Nephron progenitor cell (in vitro differentiated cells): ENCODE measurements at places on chromosomes 7 and 10.

DNA sequence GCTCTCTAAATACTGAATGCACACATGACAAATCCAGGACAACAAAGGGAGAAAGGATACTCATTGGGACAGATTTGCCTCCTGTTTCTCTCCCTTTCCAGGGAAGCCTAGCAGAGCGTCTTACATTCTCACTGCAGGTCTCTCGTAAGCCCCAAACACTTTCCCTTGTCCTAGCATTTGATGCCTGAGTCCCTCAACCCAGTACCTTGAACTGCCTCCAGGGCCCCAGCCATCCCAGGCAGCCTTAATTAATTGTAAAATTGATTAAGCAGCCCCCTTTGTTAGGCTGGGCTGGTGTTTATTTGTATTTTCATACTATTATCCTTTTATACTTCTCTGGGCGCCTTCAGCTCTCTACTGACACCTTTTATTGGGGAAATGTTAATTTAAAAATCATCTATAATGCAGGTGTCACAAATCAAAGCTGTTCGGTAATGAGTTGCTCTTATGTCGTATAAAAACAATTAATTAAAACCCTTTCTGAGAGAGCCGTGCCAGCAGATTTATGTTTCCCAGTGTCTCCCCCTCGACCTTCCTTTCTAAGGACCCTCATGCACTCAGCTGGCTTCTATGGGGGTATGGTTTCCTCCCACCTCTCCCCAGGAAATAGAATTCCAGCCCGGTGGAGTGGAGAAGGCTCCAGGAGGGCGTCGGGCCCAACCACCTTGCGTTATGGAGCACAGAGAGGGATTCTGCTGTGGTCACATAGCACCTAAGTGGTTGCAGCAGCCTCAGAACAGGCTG, 243.8 kb downstream of the RPS24 start:
- H3K27me3 ChIP-seq, result peaks cover 12% of the 10 kb centered on the region
- no peak for DNase-seq
- H3K4me1 ChIP-seq, result peaks cover 38% of the 10 kb centered on the region
- no peak overlapping the region for H3K27ac ChIP-seq
- H3K4me3 ChIP-seq, result no peak overlapping the region
- no peaks in the 10 kb centered on the region for H3K36me3 ChIP-seq

GRCh38 chr10:1737222-1738061, at the start of gene ADARB2:
ADARB2 (minus strand) TSS chr10:1737525.
- no peak within 1 kb of the TSS for H3K27ac ChIP-seq
- peaks cover 28% of the 10 kb centered on the region for H3K4me1 ChIP-seq
- peak; percentile 83 for DNase-seq
- peak within 1 kb of the TSS; percentile 83 for H3K4me3 ChIP-seq

GRCh38 chr7:108054537-108054936, 51.6 kb upstream of the LAMB1 start:
- no peak for DNase-seq
- H3K27ac ChIP-seq, result no peak overlapping the region
- H3K36me3 ChIP-seq, result no peaks in the 10 kb centered on the region
- peaks cover 9% of the 10 kb centered on the region for H3K27me3 ChIP-seq
- peaks cover 9% of the 10 kb centered on the region for H3K4me1 ChIP-seq
- no peak overlapping the region for H3K4me3 ChIP-seq

GRCh38 chr7:17063045-17063383, 181.2 kb upstream of the AGR3 start:
- DNase-seq, result no peak
- H3K27ac ChIP-seq, result no peak overlapping the region
- H3K4me1 ChIP-seq, result no peaks in the 10 kb centered on the region
- no peaks in the 10 kb centered on the region for H3K36me3 ChIP-seq
- peaks cover 4% of the 10 kb centered on the region for H3K27me3 ChIP-seq
- no peak overlapping the region for H3K4me3 ChIP-seq

DNA sequence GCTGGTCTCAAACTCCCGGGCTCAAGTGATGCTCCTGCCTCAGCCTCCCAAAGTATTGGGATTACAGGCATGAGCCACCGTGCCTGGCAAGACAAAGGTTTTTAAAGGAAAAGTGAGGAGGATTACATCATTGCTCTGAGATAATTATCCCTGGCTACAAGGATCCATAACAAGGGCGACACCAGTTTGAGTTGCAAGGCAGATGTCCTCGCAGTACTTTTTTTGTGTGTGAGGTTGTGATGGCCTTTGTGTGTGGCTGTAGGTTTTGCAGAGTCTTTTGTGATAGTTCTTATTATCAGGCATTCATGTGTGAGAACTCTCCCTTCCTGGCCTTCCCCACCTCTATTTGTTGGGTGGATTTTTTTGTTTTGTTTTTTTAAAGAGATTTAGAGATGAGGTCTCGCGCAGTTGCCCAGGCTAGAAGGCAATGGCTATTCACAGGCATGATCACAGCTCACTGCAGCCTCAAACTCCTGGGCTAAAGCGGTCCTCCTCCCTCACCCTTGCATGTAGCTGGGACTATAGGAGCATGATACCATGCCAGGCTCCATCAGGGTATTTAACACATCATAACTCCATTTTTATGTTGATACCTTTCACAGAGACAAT, 10.0 kb downstream of the BTBD16 start:
- H3K4me1 ChIP-seq, result peaks cover 5% of the 10 kb centered on the region
- peaks cover 19% of the 10 kb centered on the region for H3K27me3 ChIP-seq
- DNase-seq, result no peak
- H3K27ac ChIP-seq, result no peak overlapping the region

DNA sequence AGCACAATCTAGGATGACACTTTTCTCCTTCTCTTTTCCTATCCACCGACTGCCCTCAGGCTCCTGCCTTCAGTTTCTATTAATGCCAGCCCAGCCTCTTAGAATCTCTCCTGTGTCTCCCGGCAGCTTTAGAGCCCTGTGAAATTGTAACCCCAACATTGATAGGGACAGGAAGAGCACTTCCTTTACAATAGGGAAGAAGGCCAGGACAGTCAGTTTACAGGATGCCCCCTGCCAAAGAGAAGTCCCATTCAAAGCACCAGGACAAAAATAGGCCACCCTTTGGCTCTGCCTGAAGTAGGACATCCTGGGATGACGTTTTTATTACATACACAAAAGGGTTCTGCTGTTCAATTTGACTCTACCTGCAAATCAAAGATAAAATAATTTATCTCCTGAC, 64.7 kb upstream of the ANK3 start:
- no peaks in the 10 kb centered on the region for H3K4me1 ChIP-seq
- H3K27me3 ChIP-seq, result no peaks in the 10 kb centered on the region
- no peak overlapping the region for H3K27ac ChIP-seq
- no peak for DNase-seq
- H3K4me3 ChIP-seq, result no peak overlapping the region

GRCh38 chr7:101933688-101934121, 116.3 kb downstream of the CUX1 start:
- H3K4me1 ChIP-seq, result peaks cover 70% of the 10 kb centered on the region
- peaks cover 6% of the 10 kb centered on the region for H3K27me3 ChIP-seq
- no peak overlapping the region for H3K4me3 ChIP-seq
- H3K27ac ChIP-seq, result no peak overlapping the region

DNA sequence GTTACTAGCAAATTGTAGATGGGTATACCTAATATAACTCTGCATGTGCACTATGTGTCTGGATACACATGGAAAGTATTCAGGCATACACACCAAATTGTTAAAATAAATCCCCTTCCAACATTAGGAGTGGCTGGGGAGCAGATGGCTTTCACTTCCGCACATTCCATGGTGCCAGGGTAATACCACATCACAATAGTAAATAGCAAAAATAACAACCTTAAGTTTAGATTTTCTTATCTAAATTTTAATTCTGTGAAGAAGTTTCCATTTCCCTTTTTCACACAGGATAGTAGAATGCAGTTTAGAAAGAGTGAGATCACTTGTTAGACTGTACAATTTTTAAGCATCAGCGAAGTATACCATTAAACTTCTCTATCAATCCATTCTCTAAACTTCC, 5.8 kb upstream of the ALOX5 start:
- H3K36me3 ChIP-seq, result peaks cover 10% of the 10 kb centered on the region
- peaks cover 5% of the 10 kb centered on the region for H3K4me1 ChIP-seq
- no peak for DNase-seq

DNA sequence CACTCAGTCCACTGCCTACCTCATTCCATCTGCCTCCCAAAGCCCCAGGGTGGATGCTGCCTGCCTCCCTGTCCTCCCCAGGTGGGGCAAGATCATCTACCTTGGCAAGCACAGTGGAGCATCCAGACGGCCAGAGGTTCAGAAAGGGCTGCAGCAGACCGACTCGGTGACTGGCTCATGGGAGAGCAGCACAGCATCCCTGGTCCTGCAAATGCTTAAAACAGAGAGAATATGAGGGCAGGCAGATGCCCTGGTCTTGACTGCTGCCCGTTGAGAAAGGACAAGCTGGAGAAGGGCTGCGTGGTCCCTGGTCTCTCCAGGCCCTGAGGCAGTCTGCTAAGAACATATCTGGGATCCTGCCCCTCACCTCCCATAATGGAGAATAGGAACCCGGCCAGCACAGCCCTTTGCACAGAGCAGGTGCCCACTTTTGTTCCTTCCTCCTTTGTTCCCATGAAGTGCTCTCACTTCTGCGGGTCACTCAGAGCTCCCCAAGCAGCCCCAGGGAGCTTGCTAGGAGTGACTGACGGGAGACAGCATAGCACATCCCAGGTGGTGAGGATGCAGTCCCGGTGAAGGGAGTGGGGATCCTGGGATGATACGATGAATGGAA, 1.4 kb downstream of the HPS1 start:
- peaks cover 10% of the 10 kb centered on the region for H3K27me3 ChIP-seq
- H3K4me3 ChIP-seq, result peak overlapping the region; percentile 84
- DNase-seq, result no peak
- peaks cover 42% of the 10 kb centered on the region for H3K36me3 ChIP-seq
- H3K27ac ChIP-seq, result peak overlapping the region; percentile 49

DNA sequence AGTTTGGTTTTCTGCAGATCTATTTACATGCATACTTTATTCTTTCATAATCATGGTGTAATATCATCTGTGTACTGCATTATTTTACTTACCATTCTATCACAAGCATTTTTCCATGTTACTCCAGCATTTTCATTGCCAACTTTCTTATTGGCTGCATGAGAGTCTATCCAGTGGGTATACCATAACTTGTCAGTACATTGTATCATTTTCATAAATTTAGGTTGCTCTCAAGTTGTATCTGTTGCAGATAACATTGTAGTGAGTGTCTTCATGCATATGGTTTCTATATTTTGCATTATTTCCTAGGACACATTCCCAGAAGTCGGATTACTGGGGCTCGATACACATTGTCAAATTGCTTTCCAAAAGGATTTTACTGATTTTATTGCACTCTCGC, 87.2 kb upstream of the INSYN2A start:
- no peak overlapping the region for H3K4me3 ChIP-seq
- peaks cover 44% of the 10 kb centered on the region for H3K36me3 ChIP-seq
- no peaks in the 10 kb centered on the region for H3K27me3 ChIP-seq
- DNase-seq, result no peak
- H3K4me1 ChIP-seq, result no peaks in the 10 kb centered on the region
- no peak overlapping the region for H3K27ac ChIP-seq

DNA sequence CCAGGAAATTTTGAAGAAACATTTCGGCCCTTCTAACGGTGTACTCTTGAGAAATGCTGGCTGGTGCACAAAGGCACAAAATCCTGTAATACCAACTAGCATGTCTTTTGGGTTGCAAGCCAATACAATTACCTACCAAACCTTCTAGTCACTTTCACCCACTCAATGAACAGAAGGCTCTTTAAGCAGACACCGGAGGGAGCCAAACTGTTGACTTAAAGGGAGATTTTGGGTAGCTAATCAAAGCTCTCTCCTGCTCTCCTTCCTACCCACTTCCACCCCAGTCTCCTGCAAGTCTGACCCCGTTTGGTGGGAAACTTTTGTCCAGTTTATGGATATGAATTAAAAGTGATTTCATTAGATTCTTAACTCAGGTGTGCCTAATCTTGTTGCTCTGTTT, 24.0 kb downstream of the GRM3 start:
- H3K36me3 ChIP-seq, result no peaks in the 10 kb centered on the region
- no peaks in the 10 kb centered on the region for H3K4me1 ChIP-seq
- DNase-seq, result no peak
- H3K27me3 ChIP-seq, result peaks cover 4% of the 10 kb centered on the region

DNA sequence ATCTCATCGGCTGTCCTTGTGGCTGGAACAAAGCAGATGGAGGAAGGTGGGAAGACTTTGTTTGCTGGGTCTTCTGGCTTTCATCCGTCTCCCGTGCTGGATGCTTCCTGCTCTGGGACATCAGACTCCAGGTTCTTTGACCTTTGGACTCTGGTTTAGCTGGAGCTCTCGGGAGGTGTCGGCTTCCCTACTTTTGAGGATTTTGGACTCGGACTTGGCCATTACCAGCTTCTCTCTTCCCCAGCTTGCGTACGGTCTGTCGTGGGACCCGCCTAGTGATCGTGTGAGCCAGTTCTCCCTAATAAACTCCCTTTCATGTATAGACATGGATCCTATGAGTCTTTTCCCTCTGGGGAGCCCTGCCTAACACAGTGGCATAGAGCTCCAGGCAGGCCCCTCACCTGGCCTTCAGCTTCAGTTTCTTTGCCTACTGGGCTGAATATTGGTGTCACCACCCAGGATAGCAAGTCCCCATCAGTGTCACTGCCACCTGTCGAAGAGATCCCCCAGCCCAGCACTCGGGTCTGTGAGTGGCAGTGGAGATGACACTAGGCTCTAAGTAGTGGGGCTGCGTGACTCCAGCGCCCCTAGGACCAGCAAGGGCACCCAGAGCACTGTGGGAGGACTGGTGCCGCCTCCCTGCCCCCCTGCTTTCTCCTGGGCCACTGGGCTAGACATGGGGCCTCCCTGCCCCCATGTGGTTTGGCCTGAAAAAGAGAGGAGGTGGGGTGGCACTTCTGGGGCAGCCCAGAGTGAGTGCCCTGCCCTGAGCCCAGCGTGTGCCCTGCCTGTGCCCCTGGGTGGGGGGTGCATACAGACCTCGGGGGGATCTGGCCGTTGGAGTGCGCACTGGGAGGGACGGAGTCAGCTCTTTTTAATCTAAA, 135.6 kb downstream of the LHPP start:
- DNase-seq, result no peak
- H3K27me3 ChIP-seq, result peaks cover 14% of the 10 kb centered on the region
- no peak overlapping the region for H3K27ac ChIP-seq

DNA sequence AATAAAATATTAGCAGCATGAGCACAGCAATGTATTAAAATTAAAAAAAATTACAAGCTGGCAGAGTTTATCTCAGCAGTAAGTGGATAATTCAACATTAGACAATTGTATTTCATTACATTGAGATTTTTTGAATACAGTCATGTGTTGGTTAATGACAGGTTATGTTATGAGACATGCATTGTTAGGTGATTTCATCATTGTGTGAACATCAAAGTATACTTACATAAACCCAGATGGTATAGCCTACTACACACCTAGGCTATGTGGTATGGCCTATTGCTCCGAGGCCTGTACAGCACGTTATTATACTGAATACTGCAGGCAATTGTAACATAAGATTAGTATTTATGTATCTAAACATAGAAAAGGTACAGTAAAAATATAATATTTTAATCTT, 29.7 kb downstream of the CCDC6 start:
- no peaks in the 10 kb centered on the region for H3K4me1 ChIP-seq
- H3K27ac ChIP-seq, result no peak overlapping the region
- no peak for DNase-seq
- no peaks in the 10 kb centered on the region for H3K27me3 ChIP-seq
- H3K4me3 ChIP-seq, result no peak overlapping the region
